A673 (cell line): ENCODE measurements at places on chromosomes 1 and 21. TPM values are rescaled to one million over a fixed set of nuclear protein-coding genes. Genes with fewer than 3 reads are reported as not detected.

DNA sequence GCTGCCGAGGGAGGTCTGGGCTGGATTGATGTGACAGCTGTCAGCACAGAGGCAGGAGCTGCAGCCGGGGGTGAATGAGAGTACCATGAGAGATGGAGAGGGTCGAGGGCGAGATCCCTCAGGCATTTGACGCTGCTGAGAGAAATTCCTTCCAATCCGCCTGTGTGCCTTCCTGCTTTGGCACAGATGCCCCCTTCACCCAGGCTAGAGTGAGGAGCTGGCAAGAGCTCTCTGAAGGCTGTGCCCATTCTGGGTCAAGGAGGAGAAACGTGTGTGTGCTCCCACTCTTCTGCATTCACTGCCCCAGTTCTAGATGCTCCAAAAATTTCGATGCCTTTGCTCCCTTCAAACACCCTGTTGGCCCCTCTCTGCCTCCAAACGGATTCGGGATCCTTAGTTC lies 4.8 kb downstream of the ARTN start:
- peaks cover 11% of the 10 kb centered on the region for H3K36me3 ChIP-seq
- H3K27ac ChIP-seq = no peak overlapping the region
- no peak for DNase-seq
- H3K4me3 ChIP-seq = no peak overlapping the region

Gene CD160
- not detected in 2 replicates for total RNA-seq

DNA sequence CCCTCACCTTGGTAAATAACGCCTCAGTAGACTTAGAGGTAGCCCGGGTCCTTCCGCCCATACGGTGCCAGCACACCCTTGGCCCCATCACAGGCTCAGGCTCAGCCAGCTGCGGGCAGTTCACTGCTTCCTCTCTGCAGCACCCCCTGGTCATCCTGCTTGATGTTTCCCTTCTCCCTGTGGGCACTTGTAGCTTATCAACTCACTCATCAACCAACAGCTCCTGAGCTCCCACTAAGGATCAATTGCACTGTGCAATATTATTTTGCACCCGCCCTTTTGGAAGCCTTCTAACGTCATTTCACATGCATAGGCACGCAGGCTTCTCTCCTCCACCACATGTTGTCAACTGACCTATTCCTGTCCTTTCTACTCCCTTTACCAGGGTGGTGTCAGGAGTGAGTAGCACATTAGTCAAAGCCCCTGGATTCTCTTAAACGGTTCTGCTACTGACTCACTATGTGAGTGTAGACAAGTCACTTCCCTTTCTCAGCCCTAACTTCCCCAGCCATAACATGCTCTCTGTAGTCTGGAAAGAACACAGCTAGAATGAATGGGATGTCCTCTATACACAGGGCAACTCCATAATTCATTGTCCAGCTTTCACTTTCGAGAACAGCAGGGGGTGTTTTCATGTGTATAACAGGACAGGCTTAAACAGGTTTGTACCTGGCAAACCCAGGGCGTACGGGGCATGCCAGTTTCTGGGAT lies 47.1 kb upstream of the IRF2BP2 start:
- H3K27me3 ChIP-seq = no peaks in the 10 kb centered on the region
- H3K36me3 ChIP-seq = no peaks in the 10 kb centered on the region
- no peak overlapping the region for H3K27ac ChIP-seq
- H3K4me3 ChIP-seq = no peak overlapping the region

DNA sequence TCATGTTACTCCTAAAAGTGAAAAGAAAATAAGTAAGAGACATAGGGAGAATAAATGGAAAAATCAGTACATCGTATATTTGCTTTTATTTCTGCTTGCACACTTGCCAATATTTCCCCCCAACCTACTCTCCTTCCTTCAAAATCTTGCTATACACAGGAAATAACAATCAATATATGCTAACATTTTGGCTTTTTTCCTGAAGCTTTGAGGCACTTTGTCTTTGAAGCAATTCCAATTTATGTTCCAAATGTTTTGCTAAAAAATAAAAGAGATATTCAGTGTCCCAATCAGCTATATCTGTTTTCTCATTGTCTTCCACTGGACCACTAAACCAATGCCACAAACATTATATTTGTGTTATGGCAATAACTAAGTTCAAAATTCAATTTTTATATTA lies 184.0 kb upstream of the NEGR1 start:
- no peak for DNase-seq
- H3K27me3 ChIP-seq = no peaks in the 10 kb centered on the region
- H3K4me3 ChIP-seq = no peak overlapping the region
- H3K27ac ChIP-seq = no peak overlapping the region
- no peaks in the 10 kb centered on the region for H3K4me1 ChIP-seq

GRCh38 chr1:46393510-46393909 lies 607 bp upstream of the FAAH start:
- peaks cover 4% of the 10 kb centered on the region for H3K4me1 ChIP-seq
- H3K27me3 ChIP-seq = peaks cover 21% of the 10 kb centered on the region
- no peaks in the 10 kb centered on the region for H3K36me3 ChIP-seq
- no peak overlapping the region for H3K4me3 ChIP-seq
- no peak for DNase-seq
- H3K27ac ChIP-seq = no peak overlapping the region
